ENCODE measurements at places on chromosomes 7 and 10.

DNA sequence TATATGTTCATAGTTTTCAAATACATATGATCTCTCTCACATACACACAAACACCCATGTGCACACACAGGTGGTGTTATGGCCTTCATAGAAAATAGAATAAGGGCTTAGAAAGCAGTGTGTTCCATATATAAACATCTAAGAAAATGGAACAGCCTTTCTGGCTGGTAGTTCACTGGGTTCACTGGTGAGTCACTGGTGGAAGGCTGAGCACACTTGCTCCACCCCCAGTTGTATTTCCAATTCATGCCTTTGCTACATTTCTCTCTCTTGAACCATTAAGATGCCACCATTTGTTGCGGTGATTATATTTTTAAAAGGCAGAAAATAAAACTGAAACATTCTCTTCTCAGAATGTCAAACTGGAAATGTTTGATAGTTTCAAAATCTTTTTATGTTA is 252.1 kb downstream of the GLI3 start:
- peak; percentile 46 for DNase-seq

DNA sequence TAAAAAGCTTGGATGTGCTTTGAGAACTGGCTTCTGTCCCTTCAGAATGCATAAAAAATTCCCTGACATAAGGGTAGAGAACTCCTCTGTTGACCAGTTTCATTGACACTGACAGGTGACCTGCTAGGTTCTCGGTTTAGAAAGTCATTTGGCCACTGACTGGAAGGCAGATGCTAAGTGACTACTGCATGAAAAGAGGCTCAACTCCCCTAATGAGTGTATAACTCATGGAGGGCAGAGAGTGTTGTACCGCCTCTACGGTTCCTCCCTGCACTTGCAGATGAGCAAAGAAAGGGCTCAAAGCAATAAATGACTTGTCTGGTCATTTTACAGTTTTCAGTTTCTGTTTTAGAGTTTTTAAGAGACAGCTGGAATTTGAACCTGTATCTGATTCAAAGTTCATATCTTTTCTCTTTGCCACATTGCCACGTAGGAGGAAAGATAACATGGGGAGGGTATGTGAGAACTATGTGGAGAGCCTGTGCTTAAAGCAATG is 2.9 kb upstream of the FGL2 start:
- DNase-seq: no peak

- DNase-seq: peak; percentile 98
These were observed 136.3 kb downstream of the KCNMA1 start for GRCh38 chr10:77501152-77501845.

GRCh38 chr7:5854738-5855137 is 25.9 kb upstream of the OCM start:
- DNase-seq: no peak

GRCh38 chr7:50145801-50146338 is 52.8 kb upstream of the ZPBP start:
- no peak for DNase-seq

- DNase-seq: no peak
These were observed 480.3 kb downstream of the NXPH1 start for GRCh38 chr7:8913682-8914081.

GRCh38 chr10:22053048-22053447 is 49.5 kb upstream of the DNAJC1 start:
- DNase-seq: no peak

DNA sequence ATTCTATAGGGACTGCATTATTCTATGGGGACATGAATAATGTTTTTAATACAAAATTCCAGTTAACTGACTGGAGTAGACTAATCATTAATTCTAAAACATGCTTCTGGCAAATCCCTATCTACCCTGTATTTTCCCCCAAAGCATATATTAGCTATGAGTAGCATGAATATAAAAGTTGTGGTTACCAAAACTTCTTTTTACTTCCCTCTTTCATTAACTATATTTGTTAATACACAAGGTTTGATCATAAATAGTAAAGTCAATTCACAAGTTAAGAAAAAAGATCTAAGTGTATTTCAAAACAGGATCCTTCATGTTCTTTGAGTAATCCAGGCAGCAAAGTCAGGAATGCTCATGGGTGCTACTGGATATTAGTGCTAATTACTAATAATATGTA is 2.9 kb upstream of the RALA start:
- peak; percentile 39 for DNase-seq

Measured in fibroblast of skin of back (primary cell).